ENCODE measurements at places on chromosomes 11 and 22.

GRCh38 chr11:103529181-103529684 is 420.0 kb downstream of the DYNC2H1 start:
- no peak for DNase-seq

- no peak for DNase-seq
Measured at GRCh38 chr11:66242095-66242765, 26.2 kb upstream of the RAB1B start.

- no peak for DNase-seq
Measured at GRCh38 chr11:120383518-120384155, 47.4 kb downstream of the ARHGEF12 start.

- DNase-seq = no peak
Measured at GRCh38 chr11:15667127-15667725, 552.5 kb downstream of the INSC start.

- DNase-seq = no peak
Measured at GRCh38 chr22:35842954-35843353, 125.3 kb downstream of the APOL5 start.

DNA sequence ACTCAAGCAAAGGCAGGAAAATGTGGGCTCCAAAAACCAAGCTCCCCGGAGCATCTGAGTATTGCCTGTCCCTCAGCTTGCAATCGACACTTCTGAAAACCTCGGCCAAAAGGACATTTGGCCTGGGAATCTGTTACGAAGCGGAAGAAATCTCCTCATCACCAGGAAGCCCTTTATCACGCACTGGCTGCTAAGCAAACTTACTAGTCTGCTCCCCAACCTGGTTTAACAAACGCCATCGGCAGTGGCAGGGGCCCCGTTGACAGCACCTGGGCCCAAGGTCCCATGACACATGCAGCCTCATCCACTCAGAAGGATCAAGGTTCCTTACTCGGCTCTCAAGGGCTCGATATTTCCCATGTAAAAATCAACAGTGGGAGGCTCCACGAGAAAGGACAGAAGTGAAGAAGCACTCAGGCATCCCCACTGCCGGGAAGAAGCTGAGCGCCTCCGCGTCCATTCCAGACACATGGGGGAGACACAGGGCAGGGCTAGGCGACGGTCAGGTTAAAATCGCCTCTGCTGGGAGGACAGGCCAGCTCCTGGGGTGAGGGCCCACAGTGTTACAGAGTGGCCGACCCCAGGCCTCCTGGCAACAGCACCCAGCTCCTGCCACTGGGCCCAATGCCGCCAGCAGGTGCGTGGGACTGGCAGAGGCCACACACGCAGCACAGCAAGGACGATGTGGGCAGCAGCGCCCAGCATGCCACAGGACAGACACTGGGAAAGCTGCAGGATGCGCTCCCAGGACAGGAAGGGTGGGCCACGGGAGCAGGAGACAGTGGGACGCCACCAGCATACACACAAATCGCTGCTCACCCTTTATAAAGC is 27.1 kb downstream of the BRD1 start:
- DNase-seq = no peak

DNA sequence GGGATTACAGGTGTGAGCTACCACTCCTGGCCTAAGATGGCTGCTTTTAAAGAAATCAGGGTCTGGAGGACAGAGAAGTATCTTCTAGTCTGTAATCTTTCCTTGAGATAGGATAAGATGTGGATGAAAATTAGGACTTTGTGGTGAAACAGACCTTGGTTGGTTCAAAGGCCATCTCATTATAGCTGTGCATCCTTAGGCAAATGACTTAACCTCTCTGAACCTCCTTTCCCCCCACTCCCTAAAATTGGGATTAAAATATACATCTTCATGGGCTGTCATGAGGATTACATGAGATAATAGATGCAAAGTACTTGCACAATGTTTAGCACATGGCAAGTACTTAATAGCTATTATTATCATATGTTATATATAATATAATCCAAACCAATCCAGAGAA is 10.8 kb upstream of the E2F8 start:
- no peak for DNase-seq

DNA sequence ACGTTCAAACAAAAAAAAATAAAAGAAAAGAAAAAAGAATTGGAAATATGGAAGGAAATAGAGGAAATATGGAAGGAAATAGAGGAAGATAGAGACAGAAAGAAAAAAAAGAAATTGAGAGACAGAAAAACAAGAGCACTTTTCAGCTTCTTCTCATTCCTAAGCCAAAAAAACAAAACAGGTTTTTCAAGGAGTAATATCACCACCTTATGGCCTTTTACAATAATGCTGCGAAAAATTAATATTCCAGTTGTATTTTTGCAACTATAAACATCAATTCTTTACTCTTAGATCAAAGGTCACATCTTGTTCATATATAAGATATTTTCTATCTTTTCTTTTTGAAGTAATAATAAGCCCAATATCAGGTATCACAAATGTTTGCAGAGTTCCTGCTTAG is 328.3 kb downstream of the FAT3 start:
- DNase-seq = no peak

DNA sequence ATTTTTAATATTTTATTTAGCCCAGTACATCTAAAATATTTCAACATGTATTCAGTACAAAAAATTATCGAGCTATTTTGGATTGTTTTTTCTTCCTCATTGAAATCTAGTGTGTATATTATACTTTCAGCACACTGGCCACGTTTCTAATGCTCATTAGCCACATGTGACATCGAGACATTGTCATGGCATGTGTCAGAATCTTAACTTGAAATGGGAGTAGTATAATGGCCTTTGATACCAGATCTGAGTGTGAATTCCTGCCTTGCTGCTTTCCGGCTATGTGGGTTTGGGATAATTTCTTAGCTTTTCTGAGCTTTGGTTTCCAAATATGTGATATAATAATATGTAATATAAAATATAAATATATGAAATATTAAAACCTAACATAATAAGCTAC is 54.3 kb downstream of the BCL2L13 start:
- no peak for DNase-seq
